ENCODE measurements at places on chromosomes 16 and 17.

DNA sequence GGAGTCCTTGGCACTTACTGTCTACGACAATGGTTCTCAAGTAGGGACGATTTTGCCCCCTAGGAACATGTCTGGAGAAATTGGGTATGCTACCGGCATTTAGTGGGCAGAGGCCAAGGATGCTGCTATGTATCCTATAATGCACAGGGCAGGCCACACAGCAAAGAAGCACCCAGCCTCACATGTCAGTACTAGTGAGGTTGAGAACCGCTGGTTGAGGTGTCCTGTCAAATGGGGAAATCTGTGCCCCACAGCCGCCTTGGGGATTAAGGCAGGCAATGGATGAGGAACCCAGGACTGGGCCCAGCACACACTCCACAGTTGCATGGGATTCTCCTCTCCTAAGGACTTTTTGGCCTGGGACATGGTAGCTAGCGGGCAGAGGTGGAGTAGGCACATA lies 86.7 kb upstream of the TOB1 start:
- no peak for DNase-seq

DNA sequence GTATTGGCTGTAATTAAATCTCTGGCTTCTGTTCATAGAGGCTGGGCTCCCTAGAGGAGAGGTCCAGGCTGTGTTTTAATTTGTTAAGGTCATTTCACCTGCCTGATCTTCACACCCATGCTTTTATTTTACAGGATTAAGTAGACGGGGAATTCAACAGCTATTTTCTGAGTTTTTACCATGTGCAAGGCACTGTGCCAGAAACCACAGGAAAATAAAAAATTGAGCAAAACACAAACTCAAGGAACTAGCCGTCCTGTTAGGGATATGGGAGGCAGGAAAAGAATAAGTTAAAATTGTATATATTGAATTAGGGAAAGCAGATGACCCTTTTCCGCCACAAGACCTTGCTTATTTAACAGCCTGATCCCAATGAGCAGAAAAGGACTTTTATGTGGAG lies 29.1 kb downstream of the HS3ST3A1 start:
- no peak for DNase-seq

DNA sequence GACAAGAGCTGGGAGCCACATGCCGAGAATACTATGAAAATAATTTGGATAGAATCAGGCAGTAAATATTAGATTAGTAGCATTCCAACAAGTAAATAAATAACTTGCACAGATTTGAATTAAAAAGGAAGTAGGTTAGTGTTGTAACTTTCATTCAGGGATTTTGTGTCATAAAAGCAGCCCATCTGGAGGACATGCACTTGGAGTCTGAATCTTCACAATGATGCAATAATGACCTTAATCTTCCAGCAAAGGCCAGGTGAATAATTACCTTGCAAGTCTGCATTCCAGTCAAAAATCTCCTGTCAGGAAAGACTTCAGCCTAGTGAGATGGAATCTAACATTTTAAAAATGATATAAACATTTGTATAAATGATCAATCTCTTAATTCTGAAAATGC lies 518.1 kb downstream of the KCNJ2 start:
- no peak for DNase-seq

DNA sequence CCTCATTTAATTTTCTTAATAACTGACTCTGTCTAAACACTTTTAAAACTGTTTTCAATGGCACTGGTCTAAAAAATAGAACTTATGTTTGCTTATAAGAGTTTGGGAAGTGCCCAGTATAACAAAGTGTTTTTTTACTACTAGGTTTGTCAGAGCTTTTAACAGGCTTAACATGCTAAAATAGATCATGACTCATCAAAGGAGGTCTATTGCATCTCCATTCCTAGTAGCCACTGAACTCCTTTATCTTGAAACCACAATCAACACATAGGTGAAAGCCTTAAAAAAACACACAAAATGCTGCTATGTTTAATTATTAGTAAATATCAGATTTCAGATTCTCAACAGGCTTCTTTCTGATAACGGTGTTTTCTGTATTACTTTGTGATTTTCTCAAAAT lies 196.4 kb upstream of the KIF2B start:
- DNase-seq, result no peak

- DNase-seq, result peak; percentile 61
Observed at GRCh38 chr17:81239714-81240555, 817 bp downstream of the NDUFAF8 start.

DNA sequence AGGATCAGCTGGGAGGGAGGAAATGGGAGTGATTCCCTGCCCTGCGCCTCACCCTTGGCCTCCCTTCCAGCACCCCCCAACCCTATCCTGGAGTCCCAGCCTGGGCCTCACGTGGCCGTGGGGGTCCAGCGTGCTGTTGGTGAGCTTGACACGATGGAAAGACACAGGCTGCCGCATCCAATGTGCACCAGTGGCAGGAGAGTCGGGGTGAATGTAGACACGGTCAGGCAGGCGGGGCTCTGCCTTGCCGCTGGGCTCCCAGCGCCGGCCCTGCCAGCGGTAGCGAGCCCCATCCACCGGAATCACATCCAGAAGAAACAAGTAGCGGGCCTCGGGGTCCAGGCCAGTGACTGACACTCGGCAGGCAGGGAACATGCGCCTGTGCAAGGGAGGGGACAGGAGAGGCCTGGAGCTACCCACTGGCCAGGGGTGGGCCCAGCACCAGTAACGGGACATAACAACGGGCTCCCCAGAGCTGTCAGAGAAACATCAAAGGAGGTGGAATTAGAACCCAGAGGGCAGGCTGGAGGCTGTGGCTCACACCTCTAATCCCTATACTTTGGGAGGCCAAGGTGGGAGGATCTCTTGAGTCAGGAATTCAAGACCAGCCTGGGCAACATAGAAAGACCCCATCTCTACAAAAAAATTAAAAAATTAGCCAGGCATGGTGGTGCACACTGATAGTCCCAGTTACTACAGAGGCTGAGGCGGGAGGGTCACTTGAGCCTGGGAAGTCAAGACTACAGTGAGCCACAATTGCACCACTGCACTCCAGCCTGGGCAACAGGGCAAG lies 2.7 kb downstream of the TBX6 start:
- DNase-seq, result no peak

- no peak for DNase-seq
Observed at GRCh38 chr16:1640261-1640941, 28.2 kb downstream of the CRAMP1 start.

GRCh38 chr17:73192206-73192893 lies 505 bp upstream of the COG1 start:
- peak; percentile 72 for DNase-seq

GRCh38 chr17:74951065-74951464 lies 15.4 kb downstream of the OTOP3 start:
- no peak for DNase-seq

- no peak for DNase-seq
Observed at GRCh38 chr17:17976931-17977570, 4.4 kb downstream of the DRC3 start.

DNA sequence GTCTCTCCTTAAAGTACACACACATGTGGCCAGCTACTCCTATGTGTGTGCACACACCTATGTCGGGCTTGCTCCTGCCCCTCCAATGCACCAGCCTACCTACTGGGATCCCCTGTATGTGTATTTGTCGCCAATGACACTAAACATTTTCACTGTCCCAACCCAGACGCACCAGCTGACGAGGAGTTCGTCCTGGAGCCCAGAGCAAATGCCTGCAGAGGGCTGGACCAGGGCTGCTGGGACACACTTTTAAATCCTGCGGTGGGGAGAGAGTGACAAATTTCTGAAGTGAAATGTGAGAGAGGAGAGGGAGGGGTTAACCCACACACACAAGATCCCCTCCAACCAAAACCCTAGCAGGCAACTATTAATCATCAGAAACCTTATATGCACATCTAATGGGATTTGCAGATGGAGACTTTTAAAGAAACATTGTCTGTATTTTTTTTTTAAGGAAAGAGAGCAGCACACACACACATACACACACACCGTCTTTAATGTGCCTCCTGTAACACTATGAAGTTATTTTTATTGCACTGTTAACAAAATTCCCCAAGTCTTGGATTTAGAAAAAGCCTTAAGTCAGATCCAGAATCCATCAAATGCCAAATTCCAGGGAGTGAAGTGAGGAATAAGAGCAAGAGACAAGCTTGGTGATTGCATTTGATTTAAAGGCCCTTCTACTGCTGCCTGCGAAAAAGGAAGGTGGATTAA lies at the start of gene MEOX1:
TSS of gene MEOX1 (minus strand) at position 224 of the 714 bp plus-strand sequence. CDS start 388 bp downstream, outside the sequence.
- peak; percentile 51 for DNase-seq

GRCh38 chr16:15418206-15418605 lies 16.2 kb upstream of the BMERB1 start:
- DNase-seq, result no peak

- peak; percentile 4 for DNase-seq
Observed at GRCh38 chr17:46769531-46770438, 48.7 kb downstream of the WNT3 start.

DNA sequence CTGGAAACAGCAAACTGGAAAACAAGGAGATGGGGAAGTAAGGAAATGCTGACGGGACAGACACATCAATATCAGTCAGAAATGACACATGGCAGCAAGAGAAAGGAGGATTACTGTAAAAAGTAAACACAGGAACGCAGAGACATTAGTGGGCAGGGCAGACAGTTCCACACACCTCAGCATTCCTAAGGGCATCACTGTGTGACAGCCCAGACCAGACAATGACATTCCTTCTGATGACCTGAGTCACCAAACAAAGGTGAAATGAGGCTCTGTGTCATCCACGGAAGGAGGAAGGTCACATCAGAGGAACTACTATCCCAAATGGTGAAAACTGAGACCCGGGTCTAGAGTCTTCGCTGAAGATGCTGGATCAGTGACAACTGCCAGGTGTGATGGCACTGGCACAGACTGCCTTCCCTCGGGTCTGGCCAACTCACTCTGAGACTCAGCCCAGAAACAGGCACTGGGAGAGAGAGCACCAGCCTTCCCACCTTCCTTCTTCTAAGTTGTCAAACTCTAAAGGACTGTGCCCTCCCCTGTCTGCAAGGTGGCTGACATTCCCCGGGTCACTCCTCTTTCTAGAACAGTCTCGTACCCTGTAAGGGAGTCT lies 36.7 kb downstream of the TK2 start:
- DNase-seq, result no peak

DNA sequence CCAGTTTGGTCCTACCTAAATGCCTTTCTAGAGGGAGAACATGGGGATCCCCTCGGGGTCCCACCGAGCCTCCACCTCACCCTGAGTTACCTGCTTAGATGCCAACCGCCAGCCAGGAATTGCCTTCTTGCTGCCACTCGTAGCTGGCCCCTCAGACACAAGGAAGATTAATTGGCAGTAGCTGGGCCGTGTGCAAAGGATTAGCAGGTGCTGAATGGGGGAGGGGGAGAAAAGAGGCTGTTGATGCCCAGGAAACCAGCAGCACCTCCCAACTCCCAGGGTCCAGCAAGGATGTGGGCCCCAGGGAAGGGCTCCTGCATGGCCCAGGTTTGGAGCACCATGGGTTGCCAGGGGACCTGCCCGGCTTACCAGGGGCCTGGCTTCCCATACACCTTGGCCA lies at the start of gene CNGB1:
TSS of gene CNGB1 (minus strand) at position 159 of the 400 bp plus-strand sequence. CDS start 3,842 bp downstream, outside the sequence.
- no peak for DNase-seq

GRCh38 chr17:57636274-57636673 lies 108.8 kb downstream of the CCDC182 start:
- DNase-seq, result no peak

DNA sequence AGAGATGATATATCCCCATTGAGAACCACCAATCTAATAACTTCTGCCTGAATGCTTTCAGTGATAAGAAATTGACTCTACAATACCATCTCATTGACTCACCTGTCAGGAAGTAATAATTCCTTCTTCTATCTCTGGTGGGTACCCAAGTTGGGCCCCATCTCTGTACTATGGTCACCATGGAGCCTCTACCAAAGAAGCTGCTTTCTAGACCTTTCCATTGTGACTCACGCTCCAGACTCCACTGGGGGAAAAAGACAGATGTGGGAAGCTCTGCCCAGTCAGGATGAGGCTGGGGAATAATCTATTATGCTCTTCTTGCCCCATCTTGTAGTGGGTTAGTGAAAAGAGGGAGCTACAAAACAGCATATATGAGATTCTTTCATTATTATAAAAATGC lies 100.4 kb downstream of the COPRS start:
- DNase-seq, result no peak

GRCh38 chr17:19369846-19370492 lies 7.4 kb upstream of the B9D1 start:
- no peak for DNase-seq

DNA sequence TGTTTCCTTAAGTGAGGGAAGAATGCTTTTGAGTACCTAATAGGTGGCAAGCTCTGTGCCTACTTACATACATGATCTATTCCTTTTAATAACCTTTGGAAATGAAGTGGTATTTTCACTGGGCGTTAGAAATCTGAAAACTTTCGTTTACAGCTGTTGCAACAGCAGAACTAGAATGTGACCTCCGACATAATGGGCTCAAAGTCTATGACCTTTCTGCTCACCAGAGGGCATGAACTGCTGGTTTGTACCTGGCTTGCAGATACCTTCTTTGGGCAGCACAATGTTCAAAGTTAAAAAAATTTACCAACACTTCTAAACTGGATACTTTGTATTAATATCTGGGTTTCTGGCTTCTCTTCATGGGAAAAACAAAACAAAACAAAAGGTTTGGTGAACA lies 24.3 kb downstream of the CA4 start:
- DNase-seq, result no peak

GRCh38 chr16:62652441-62653120 lies 616.3 kb upstream of the CDH8 start:
- no peak for DNase-seq

DNA sequence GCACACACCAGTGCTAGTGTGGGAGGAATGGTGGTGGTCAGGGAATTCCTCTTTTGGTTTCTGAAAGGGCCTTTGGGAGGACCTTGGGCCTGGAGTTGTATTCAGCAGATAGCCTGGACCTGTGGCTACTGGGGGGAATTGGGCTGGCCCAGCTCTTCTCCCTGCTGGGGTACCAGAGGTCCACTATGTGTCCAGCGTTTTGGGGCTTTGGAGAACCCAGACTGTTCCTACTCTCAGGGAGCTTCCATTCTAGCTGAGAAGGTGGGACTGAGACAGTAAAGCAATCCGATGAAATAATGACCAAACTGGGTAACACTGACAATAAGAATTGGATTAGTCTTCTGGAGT lies 2.4 kb downstream of the EPN3 start:
- no peak for DNase-seq

DNA sequence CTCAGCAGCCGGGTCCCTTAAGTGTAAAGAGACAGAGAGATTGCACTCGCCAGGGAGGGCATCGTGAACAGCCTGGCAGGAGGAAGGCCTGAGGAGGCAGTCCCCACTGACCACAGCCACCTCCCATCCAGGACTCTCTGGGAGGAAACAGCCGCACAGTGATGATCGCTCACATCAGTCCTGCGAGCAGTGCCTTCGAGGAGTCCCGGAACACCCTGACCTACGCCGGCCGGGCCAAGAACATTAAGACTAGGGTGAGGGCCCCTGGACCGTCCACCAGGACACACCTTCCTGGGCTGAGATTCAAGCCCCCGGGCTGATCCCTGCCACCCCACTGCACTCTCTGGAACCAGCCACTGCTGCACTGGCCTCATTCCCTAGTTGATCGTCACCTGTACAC lies 14.0 kb downstream of the BTBD17 start:
- DNase-seq, result no peak

GRCh38 chr16:82658796-82659195 lies 32.0 kb downstream of the CDH13 start:
- DNase-seq, result no peak

- no peak for DNase-seq
Observed at GRCh38 chr17:67018471-67019434, 25.6 kb upstream of the CACNG1 start.
